IPS DF 6.9 (cell line): ENCODE measurements at places on chromosomes 11 and 22.

DNA sequence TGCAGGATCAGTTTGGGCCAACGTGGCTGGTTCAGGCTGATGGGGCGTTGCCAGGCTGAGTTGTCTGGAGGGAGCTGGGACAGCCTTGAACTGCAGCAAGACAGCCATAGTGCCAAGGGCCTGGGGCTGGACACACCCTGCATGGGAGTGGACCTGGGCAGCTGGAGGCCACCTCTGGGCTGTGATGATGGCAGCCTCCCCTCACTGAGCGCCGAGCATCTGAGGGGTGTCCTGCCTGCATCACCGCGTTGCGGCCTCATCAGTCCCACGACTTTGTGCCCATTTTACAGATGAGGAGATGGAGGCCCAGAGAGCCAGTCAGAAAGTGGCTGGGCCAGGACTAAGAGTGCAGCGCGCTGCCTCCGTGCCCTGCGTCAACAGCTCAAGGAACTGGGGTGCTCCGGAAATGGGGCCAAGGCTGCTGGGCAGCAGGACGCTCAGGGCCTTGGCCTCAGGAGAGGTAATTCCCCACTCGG lies 590 bp upstream of the TSPO start:
- no peak for DNase-seq

DNA sequence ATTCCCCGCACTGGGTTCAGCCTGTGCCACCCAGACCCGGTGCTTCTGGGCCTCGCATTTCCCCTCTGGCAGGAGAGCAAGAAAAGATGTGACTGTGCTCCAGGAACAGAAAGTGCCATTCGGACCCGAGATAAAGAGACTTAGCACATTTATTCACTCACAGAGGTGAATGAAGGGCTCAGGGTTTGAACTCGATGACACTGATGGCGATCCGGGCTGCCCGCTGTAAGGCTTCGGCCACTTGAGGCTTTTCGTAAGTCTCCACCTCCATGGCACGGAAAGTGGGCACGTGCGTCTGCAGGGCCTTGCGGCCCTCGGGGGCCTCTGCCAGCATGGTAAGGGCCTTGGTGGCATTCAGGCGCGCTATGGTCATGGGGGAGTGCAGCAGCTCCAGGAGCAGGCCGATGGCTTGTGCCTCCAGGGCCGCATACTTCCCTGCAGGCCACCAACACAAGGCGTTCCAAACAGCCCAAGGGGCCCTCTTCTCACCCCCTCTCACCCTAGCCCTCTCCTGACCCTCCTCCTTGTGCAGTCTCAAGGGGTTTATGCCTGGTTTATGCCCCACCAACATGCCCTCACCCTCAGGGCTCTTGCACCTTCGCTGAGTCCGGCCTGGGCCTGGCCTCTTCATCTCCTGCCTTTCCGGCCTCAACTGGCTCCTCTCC lies 10.9 kb upstream of the GNAZ start:
- DNase-seq: no peak

DNA sequence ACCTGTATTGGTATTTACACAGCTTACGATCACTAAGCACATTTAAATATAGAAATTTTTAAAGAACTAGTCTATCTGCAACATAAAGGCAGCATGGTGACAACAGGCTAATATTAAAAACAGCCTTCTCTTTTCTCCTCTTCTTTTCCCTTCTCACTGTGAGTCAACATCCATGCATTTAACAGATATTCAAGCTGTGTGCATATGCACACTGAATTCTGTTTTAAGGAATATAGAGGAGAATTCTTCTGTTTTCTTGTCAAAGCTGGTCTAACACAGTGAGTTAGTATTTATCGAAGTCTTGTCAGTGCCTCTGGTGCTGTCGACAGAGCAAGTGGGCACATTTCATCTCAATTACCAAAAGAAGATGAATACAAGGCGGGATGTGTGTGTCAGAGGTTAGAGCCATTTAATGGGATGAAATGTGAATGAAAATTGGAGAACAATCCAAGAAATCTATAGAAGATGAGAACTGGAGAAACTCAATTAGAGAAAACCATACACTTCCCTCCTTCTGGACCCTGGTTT lies 282.3 kb downstream of the FAT3 start:
- DNase-seq: no peak

- DNase-seq: no peak
Measured at GRCh38 chr22:25669253-25670069, 72.5 kb upstream of the MYO18B start.

- no peak for DNase-seq
Measured at GRCh38 chr11:560305-561147, at the start of the genes LMNTD2 and RASSF7. TSS of gene LMNTD2 (minus strand) at chr11:560738. CDS start at chr11:560716, 22 bp downstream. TSS of gene RASSF7 (plus strand) at chr11:560970. CDS start at chr11:561769, 799 bp downstream.

GRCh38 chr11:43868852-43869567 lies 11.6 kb upstream of the ALKBH3 start:
- DNase-seq: no peak

- no peak for DNase-seq
Measured at GRCh38 chr11:128400382-128401203, 186.8 kb downstream of the ETS1 start.

- no peak for DNase-seq
Measured at GRCh38 chr22:24133187-24133965, 47.9 kb upstream of the SUSD2 start.

GRCh38 chr11:9367551-9367950 lies 16.9 kb upstream of the IPO7 start:
- no peak for DNase-seq

- DNase-seq: no peak
Measured at GRCh38 chr11:32116668-32117067, 25.8 kb downstream of the RCN1 start.

- no peak for DNase-seq
Measured at GRCh38 chr11:119890466-119890865, 161.5 kb upstream of the NECTIN1 start.

GRCh38 chr22:46755525-46755924 lies 6.9 kb upstream of the TBC1D22A start:
- DNase-seq: no peak

DNA sequence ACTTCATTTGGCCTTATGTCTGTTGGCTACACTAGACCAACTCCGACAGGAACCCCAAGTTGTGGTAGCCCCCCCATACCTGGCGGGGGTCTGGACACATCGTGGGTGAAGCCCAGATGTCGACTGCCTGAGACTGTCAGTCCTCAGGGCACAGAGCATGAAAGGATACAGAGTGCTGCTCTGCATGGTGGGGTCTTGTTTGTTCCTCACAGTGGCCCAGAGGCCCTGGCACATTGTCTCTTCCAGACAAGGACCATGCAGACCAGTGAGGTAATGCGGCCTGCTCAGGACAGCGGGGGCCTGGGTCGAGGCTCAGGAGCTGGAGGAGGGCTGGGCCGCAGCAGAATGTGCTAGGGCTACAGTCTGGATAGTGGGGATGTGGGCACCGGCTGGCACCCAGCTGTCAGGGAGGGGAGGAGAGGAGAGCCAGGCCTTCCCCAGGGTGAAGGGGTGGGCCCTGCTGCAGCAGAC lies 14.6 kb downstream of the CAPN5 start:
- no peak for DNase-seq

- DNase-seq: no peak
Measured at GRCh38 chr22:44389926-44390612, 77.3 kb upstream of the SHISAL1 start.

DNA sequence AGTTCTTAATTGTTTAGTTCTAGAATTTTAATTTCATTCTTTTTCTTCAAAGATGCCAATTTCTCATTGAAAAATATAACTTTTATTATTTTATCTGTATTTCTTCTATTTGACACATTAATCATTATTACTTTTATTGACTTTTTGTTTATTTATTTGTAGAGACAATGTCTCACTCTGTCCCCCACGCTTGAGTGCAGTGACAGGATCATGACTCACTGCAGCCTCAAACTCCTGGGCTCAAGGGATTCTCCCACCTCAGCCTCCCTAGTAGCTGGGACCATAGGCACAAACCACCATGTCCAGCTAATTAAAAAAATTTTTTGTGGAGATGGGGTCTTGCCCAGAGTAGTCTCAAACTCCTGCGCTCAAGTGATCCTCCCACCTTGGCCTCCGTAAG lies 30.3 kb upstream of the FBLN1 start:
- no peak for DNase-seq

- no peak for DNase-seq
Measured at GRCh38 chr22:20793748-20794649, 20.1 kb downstream of the SERPIND1 start.

GRCh38 chr11:48341466-48341865 lies 16.7 kb downstream of the OR4C3 start:
- DNase-seq: no peak

- no peak for DNase-seq
Measured at GRCh38 chr11:91248199-91248807, 976.3 kb upstream of the FAT3 start.

DNA sequence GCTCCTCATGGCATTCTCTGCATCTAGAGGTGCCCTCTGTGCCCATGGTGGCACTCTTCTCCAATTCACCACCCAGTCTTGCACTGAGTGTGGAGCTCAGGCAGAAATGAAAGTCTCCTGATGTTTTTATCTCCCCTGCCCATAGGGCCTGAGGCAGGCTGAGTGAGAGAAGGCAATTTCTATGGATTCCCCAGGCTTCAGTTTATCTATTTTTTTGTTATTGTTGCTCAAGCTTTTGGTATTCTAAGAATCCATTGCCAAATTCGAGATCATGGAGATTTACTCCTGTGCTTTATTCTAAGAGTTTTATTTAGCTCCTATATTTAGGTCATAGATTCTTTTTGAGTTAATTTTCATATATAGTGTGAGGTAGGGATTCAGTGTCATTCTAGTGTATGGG lies 40.7 kb downstream of the TSPAN18 start:
- DNase-seq: no peak

- no peak for DNase-seq
Measured at GRCh38 chr22:45627489-45628233, 44.0 kb upstream of the ATXN10 start.

GRCh38 chr11:21631991-21632390 lies 560.9 kb upstream of the ANO5 start:
- DNase-seq: no peak

DNA sequence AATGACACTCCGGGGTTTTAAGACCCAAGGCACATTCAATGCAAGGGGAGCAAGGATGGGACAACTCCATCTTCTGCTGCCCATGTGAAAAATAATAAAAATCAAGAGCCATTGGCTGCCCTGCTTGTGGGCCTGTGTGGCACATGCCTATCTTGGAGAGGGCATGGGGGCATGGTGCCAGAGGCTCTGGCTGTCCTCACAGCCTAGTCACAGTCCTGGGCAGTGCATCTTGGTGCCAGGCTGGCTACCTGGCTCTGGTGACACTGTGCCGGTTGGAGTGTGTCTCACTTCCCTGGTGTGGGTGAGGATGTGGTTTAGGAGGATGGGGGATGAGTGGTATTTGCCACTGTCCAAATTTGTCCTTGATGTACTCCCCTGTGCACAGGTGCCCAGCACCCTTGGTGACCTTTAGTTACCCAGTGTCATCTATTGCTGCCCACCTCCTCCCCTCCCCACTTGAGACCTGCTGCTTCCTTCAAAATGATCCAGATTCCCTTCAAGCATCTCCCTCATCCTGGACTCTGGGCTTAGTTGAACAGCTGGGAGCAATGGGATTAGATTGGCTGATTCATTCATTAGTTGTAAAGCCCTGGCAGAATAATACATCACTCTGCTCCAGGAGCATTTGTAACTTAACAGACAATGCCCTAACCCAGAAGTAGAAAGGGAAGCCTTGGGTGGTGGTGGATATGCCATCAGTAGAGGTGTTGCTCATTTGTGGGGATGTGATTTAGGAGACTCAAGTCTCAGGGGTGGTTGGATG lies 4.6 kb downstream of the TMEM86A start:
- DNase-seq: no peak

GRCh38 chr11:76189682-76190081 lies 16.6 kb downstream of the WNT11 start:
- no peak for DNase-seq

- DNase-seq: no peak
Measured at GRCh38 chr22:28112548-28113043, 193.5 kb upstream of the PITPNB start.

DNA sequence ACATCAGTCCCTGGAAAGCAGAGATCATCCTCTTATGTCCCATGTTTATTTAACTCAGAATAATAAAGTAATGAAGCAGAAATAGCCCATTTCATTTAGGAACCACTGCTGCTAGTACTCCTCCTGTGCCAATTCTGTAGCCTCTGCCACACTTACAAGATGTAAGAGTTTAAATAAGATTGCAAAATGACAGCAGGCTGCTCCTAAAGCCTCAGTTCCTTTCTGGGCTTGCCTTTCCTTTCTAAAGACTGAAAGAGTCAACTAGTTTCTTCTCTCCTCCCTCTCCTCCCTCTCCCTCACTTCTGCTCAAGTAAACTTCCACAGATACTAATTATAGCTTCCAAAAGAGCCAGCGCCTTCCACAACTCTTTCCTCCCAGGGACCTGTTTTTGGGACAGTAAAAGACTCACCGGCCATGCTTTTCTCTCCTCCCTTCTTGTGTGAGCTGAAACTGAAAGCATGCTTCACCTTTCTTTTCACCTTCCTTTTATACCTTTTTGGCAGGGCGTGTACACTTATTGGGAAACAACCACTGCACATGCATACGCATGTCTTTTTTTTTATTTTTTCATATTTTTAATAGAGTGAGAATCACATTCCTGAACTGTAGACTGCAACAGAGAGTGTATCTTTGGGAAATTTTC lies 26.1 kb upstream of the CARD16 start:
- DNase-seq: no peak

DNA sequence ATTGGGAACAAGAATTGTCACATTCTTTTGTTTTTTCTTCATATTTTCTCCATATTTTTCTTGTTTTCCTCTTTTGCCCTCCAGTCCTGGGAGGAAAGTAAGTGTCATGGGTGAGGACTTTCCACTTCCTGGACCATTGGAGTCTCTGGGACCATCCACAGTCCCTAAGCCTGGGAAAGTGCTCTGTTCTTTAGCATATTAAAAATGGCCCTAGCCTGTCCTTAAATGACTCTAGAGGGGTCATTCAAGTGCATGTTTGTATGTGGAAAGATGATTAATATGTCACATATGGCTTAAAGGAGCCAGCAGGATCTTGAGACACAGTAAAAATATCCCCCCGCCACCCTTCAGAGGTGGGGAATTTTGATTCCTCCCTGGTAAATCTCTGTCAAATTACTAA lies 20.1 kb upstream of the SCGB1D1 start:
- DNase-seq: no peak

DNA sequence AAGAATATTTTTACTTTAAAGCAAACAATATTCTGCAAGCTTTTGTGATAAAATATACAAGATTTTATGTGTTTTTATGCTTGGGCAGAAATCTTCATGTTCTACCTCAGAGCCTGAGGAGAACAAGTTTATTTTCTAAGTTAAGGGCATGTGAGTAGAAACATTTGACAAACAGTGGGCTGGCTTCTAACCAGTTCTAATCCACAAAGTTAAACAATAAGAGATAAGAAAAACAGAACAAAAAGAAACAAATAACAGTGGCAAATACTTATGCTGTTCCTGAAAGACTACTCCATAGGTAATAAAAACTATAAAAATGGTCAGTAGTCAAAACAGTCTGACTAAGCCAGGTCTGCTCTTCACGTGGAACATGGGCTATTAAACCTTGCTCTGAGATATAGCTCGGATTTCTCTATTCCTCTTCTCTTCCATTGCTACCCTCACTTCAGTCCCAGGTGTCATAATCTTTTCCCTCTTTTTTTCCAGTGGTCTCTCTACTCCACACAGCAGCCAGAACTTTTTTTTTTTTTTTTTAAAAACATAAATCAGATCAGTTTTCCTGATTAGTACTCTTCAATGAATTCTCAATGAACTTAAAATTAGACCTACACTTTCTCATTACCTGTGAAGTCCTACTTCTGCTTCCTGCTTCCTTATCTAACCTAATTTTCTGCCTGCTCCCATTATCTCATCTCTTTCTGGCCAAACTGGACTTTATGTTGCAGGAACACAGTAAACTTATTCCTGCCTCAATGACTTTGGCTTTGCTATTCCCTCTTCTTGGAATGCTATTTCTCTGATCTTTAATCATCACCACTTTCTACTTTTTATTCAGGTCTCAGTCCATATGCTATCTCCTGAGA lies 671.1 kb upstream of the CCDC90B start:
- DNase-seq: no peak

GRCh38 chr22:22349455-22349836 lies 104.9 kb downstream of the VPREB1 start:
- no peak for DNase-seq
